ENCODE measurements at places on chromosomes 6 and 20.

GRCh38 chr6:11434565-11435326 lies 102.8 kb upstream of the TMEM170B start:
- DNase-seq, result no peak

- no peak for DNase-seq
Observed at GRCh38 chr20:25033924-25034300, 24.0 kb downstream of the ACSS1 start.

DNA sequence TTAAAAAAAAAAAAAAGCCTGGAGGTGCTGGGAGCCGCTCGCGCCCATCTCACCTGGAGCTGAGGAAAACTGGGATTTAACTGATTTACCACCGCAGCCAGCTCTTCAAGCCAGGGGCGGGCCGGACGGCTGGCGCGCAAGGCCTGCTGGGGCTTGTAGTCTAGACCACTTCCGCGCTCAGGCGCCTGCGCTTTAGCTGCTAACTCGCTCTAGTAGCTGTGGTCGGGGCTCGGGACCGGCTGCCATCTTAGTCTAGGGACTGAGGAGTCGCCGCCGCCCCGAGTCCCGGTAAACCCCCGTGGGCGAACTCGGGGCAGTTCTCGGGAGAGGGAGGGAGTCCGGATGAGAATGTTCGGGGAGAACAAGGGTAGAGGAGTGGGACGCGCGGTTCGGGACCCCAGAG lies at the start of gene ITCH:
Gene ITCH (plus strand): TSS at position 212 of the 403 bp plus-strand sequence. CDS start 30,539 bp downstream, outside the sequence.
- peak; percentile 84 for DNase-seq

DNA sequence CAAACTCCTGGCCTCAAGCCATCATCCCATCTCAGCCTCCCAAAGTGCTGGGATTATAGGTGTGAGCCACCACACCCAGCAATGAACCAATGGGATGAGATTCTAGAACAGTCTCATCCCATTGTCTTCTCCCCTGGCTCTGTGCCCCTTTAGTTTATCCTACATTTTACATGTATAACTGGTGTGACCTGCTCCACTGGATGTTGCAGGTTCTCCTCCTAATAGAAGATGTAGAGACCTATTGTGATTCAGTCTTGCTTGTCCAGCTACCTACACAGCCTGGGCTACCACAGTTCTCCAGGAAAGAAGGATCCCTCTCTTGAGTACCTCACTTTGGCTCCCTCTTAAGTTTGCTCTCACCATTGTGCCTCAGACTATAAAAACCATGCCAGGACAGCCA lies 2.0 kb upstream of the FKBPL start:
- DNase-seq, result no peak

- no peak for DNase-seq
Observed at GRCh38 chr6:118627724-118628123, 23.7 kb downstream of the CEP85L start.

DNA sequence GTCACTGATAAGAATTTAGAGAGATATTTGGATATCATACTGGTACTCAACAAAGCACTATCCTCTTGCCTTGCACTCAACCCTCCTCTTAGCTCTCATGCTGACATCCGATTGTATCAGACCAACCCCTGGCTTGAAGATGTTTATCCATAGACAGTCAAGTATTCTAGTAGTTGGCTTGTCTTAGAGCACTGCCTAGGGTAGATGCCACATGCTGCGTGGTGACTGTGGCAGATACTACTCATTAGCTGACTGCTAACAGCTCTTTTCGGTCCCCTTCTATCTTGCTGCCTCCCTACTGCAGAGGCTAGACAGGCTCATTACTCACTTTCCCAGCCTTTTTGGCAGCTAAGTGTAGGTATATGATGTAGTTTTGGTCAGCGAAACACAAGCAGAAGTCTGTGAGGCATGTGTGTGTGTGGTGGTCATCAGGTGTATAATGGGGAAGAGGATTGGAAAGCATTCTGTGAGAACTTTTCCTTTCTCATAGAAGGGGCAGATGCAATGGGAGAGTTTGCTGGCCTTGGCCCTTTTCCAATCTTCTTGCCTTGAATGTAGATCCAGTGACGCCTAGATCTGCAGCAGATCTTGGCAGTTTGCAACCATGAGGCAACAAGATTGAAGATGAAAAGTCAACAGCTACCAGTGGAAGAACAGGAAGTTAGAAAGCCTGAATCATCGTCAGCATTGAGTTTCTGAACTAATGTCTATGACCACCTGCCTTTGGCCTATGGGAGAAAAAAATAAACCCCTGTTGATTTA lies 4.4 kb upstream of the IFNGR1 start:
- DNase-seq, result no peak

DNA sequence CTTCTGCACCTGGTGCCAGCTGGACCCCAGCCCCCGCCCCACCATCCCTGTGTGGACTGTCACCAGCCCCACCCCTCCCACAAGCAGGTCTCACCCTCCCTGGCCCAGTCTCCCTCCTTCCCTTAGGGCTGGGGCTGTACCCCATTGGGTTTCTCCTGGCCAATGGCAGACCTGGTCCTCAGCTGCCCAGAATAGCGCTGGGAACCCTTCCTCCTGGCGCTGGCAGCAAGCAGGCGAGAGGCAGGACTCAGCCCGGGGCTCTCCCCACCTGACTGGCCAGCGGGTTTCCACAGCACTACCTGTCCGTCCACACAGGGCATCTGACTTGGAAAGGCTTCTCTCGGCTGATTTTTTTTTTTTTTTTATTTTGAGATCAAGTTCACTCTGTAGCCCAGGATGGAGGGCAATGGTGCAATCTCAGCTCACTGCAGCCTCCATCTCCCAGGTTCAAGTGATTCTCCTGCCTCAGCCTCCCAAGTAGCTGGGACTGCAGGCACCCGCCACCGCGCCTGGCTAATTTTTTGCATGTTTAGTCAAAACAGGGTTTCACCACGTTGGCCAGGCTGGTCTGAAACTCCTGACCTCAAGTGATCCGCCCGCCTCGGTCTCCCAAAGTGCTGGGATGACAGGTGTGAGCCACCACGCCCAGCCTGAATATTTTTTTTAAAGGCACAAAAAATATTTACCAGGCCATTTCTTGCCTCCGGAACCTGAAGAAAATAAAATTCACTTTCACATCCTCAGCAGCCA lies 21.6 kb upstream of the CHRNA4 start:
- no peak for DNase-seq

DNA sequence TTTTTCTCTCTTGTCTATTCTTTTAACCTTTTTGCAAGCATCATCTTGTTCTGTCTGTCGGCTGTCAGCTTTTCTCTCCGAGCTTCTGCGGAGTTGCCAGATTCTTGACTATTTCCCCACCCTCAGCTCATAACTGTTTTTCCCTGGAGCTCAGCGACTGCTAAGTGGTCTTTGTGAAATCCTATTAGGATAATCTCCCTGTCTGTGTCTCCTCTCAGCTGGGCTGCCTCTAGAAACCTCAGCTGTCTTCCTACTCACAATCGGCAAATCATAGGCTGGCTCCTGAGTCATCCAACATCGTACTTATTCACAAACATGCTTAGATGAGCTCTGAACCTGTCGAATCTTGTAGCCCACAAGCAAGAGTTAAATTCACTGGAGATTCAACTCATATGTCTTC lies 332.3 kb downstream of the PTPRT start:
- no peak for DNase-seq

DNA sequence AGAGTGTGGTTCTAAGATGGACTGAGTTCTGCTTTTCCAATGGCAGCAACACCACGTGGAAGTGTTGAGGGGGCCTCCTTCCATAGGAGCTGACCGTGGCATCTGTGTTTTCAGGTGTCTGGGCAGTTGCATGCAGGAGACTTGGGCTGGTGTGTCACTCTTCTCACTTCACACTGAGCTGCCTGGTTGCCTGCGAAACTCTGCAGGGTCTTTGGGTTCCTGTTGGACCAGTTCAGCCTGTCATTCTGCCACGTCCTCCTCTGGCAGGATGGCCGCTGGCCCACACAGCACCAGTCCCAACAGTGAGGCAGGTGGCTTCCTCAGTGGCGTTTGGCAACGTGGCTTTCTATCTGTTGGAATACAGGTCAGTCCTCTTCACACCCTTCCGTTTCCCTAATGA lies 16.1 kb upstream of the UNC93A start:
- DNase-seq, result no peak

- DNase-seq, result no peak
Observed at GRCh38 chr6:150099953-150100352, 31.0 kb upstream of the ULBP3 start.
